ENCODE measurements at places on chromosomes 6 and 20. TPM values are rescaled to one million over a fixed set of nuclear protein-coding genes. Genes with fewer than 3 reads are reported as not detected.

DNA sequence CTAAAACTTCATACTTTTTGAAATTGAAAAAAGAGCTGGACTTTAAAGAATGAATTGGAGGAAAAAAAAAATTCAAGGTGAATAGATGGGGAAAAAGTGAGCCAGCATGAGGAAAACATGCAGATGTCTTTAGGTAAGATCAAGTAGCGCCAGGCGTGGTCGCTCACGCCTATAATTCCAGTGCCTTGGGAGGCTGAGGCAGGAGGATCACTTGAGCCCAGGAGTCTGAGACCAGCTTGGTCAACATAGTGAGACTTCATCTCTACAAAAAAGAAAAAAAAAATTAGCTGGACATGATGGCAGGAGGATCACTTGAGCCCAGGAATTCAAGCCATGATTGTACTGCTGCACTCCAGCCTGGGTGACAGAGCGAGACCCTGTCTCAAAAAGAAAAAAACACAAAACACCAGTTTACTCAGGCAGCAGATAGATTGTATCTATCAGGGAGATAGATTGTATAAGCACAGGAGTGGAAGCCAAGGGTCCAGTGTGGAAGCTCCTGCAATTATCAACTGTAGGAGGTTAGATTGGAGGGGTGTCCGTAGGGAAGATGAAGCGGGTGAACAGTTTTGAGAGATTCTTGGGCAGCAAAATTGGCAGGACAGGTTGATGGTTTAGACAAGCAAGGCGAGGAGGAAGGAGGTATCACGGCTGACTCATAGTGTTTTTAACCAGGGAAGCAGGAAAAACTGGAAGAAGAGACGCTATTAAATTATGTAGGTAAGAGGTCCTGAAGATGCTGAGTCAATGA, 97.6 kb upstream of the ZNF217 start:
- no peak for DNase-seq

Gene CDH26
- total RNA-seq, result 0.47 TPM

DNA sequence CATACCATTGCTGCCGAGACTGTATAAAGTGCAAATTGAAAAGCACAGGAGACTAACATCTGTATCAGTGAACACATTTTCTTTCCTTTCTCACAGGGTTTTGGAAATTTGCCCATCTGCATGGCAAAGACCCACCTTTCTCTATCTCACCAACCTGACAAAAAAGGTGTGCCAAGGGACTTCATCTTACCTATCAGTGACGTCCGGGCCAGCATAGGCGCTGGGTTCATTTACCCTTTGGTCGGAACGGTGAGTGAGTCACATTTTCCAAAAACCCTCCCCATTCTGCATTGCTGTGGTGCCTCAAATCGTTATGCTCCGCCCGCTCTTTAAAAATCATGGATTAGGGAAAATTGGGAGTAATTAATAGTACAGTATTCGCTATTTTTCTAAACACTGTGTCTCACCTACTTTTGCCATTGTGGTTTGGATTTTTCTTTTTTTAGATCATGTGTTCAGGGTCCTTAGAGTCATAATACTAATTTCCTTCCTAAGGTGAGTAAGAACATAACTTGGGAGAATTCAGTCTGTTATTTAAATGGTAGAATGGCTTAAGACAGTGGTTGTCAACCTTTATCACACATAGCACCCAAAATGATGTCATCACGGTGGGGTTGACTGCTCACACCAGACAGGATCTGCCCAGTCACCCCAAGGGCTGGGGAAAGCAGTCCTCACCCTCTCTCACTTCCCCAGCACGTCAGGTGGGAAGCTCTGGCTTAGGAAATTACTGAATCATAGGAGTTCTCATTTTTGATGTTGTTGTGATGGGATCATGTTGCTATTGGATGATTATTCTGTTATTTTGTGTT, 171.6 kb downstream of the MTHFD1L start:
- DNase-seq, result peak; percentile 92

GRCh38 chr6:15593798-15594197, 69.0 kb downstream of the DTNBP1 start:
- DNase-seq, result no peak

Measured in dermis blood vessel endothelial cell (primary cell).